ENCODE measurements at places on chromosomes 6 and 20. TPM values are rescaled to one million over a fixed set of nuclear protein-coding genes. Genes with fewer than 3 reads are reported as not detected.
A peak's percentile ranks its signal among the peaks of the same experiment; 100 is the strongest.

The PGBD1 gene
- total RNA-seq, result 3.6 TPM

The MROH8 gene
- total RNA-seq, result 4.5 TPM

The CGAS gene
- total RNA-seq, result 2.5 TPM

The CALHM4 gene
- not detected for total RNA-seq

The OOEP gene
- total RNA-seq, result not detected

The TGM3 gene
- total RNA-seq, result not detected

The GSTA1 gene
- not detected for total RNA-seq

DNA sequence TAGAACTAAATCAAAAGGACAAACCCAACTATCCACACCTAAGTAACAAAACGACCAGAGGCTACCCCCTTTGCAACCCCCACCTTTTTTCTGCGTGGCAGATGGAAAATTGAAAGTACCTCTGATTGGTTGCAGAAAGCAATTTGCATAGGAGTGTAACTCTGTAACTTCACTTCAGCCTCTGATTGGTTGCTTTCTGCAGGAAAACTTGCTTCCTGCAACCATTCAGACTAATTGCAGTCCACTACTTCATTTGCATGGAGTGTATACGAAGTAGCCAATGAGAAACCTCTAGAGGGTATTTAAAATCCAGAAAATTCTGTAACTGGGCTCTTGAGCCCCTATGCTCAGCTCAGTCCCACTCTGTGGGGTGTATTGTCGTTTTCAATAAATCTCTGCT is 129.1 kb upstream of the OLIG3 start:
- no peaks in the 10 kb centered on the region for H3K36me3 ChIP-seq
- no peaks in the 10 kb centered on the region for H3K27me3 ChIP-seq
- no peak for DNase-seq
- H3K27ac ChIP-seq, result no peak overlapping the region
- no peak overlapping the region for H3K4me3 ChIP-seq

DNA sequence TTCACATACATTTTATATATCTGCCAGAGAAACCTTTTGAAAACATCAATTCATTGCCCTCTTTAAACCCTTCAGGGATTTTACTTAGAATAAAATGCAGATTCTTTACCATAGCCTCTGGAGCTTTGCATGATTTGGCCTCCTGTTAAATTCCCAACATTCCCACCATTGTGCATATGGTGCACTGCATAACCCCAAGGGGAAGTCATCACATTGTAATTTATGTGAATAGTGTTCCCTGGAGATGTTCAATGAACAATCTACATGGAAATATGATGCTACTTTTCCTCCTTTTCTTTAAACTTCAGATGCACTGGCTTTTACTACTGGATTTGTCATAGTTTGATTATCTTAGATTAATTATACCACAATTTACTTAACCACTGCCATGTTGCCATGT is 94.7 kb downstream of the PHF3 start:
- no peak for DNase-seq
- no peaks in the 10 kb centered on the region for H3K4me1 ChIP-seq
- no peak overlapping the region for H3K4me3 ChIP-seq
- no peaks in the 10 kb centered on the region for H3K27me3 ChIP-seq

GRCh38 chr20:24834310-24834709 is 114.8 kb upstream of the CST7 start:
- no peak overlapping the region for H3K27ac ChIP-seq
- DNase-seq, result no peak
- H3K27me3 ChIP-seq, result no peaks in the 10 kb centered on the region
- H3K36me3 ChIP-seq, result no peaks in the 10 kb centered on the region
- no peaks in the 10 kb centered on the region for H3K4me1 ChIP-seq

- no peak overlapping the region for H3K27ac ChIP-seq
- no peak for DNase-seq
- H3K36me3 ChIP-seq, result no peaks in the 10 kb centered on the region
- H3K27me3 ChIP-seq, result no peaks in the 10 kb centered on the region
- no peak overlapping the region for H3K4me3 ChIP-seq
Measured at GRCh38 chr6:72946774-72947173, 278.5 kb downstream of the KHDC1L start.

DNA sequence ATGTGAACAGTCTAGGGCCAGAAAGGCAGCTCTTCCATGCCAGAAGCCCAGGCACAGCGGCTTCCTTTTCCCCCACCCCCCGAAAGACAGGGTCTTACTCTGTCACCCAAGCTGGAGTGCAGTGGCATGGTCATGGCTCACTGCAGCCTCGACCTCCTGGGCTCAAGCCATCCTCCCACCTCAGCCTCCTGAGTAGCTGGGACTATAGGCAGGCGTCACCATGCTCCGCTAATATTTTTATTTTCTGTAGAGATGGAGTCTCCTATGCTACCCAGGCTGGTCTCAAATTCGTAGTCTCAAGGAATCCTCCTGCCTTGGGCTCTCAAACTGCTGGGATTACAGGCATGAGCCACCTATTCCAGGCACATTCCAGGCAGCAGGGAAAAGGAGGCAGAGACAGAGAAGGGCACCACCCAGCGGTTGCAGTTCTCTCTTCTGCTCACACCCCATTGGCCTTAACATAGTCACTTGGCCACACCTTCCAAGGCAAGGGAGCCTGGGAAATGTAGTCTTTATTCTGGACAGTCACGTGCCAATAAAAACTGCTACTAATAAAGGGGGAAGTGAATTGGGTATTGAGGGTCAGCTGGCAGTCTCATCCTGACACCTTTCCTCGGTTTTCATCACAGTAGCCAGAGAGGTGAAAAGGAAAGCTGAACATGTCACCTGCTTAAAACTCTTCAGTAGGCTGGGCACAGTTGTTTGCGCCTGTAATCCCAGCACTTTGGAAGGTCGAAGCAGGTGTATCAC is 205.9 kb downstream of the ZMYND8 start:
- no peak overlapping the region for H3K27ac ChIP-seq
- no peaks in the 10 kb centered on the region for H3K27me3 ChIP-seq
- H3K36me3 ChIP-seq, result no peaks in the 10 kb centered on the region
- peak; percentile 70 for DNase-seq

- no peaks in the 10 kb centered on the region for H3K27me3 ChIP-seq
- no peaks in the 10 kb centered on the region for H3K36me3 ChIP-seq
Measured at GRCh38 chr6:3162565-3163247, 5.4 kb upstream of the TUBB2A start.

DNA sequence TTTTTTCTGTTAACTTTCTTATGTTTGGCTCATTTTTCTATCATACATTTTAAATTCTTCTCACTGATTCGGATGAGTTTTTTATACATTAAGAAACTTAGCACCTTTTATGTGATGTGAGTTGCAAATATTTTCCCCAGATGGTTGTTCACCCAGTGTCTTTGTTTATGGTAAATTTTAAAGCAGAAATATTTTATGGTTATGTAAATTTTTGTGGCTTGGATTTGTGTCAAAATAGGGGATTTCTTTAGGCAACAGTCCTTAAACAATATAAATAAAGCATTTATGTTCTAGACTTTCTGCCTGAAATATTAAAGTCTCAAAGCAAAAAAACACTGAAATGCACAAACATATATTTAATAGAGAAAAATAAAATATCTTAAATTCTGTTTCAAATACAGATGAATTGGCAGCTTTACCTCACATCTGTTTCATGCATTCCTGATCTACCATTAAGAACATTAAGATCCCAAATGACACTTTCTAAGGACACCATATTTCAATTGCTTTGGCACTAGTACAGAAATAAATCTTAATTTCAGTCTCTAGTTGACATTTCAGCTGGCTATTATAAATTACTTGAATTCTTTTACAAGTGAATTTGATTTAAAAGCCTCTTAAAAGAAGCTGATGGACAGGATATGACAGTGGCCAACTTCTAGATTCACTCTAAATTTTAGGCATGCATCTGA is 646.6 kb downstream of the HACE1 start:
- DNase-seq, result no peak
- no peaks in the 10 kb centered on the region for H3K4me1 ChIP-seq

GRCh38 chr20:7703996-7704395 is 236.3 kb downstream of the HAO1 start:
- H3K4me1 ChIP-seq, result no peaks in the 10 kb centered on the region
- no peaks in the 10 kb centered on the region for H3K27me3 ChIP-seq
- no peak overlapping the region for H3K4me3 ChIP-seq
- DNase-seq, result no peak
- no peak overlapping the region for H3K27ac ChIP-seq
- H3K36me3 ChIP-seq, result no peaks in the 10 kb centered on the region

- no peaks in the 10 kb centered on the region for H3K36me3 ChIP-seq
- DNase-seq, result peak; percentile 35
- H3K27ac ChIP-seq, result peak overlapping the region; percentile 76
- no peaks in the 10 kb centered on the region for H3K27me3 ChIP-seq
- H3K4me3 ChIP-seq, result no peak overlapping the region
Measured at GRCh38 chr6:139881728-139882211, 507.3 kb upstream of the CITED2 start.

GRCh38 chr6:50795574-50795973 is 23.1 kb upstream of the TFAP2B start:
- H3K27ac ChIP-seq, result no peak overlapping the region
- no peaks in the 10 kb centered on the region for H3K4me1 ChIP-seq
- H3K4me3 ChIP-seq, result no peak overlapping the region
- H3K27me3 ChIP-seq, result no peaks in the 10 kb centered on the region
- H3K36me3 ChIP-seq, result no peaks in the 10 kb centered on the region

- H3K27ac ChIP-seq, result no peak overlapping the region
- no peaks in the 10 kb centered on the region for H3K4me1 ChIP-seq
- no peak overlapping the region for H3K4me3 ChIP-seq
- no peak for DNase-seq
- H3K27me3 ChIP-seq, result no peaks in the 10 kb centered on the region
- no peaks in the 10 kb centered on the region for H3K36me3 ChIP-seq
Measured at GRCh38 chr6:132868057-132868456, 53.7 kb downstream of the RPS12 start.

GRCh38 chr6:6865611-6866010 is 242.2 kb upstream of the RREB1 start:
- no peaks in the 10 kb centered on the region for H3K27me3 ChIP-seq
- no peak overlapping the region for H3K4me3 ChIP-seq
- no peaks in the 10 kb centered on the region for H3K4me1 ChIP-seq
- no peak overlapping the region for H3K27ac ChIP-seq

GRCh38 chr20:37310951-37311350 is 21.5 kb downstream of the MANBAL start:
- H3K27ac ChIP-seq, result no peak overlapping the region
- no peaks in the 10 kb centered on the region for H3K36me3 ChIP-seq
- no peak for DNase-seq
- H3K27me3 ChIP-seq, result no peaks in the 10 kb centered on the region
- peaks cover 44% of the 10 kb centered on the region for H3K4me1 ChIP-seq
- H3K4me3 ChIP-seq, result no peak overlapping the region

GRCh38 chr6:74879976-74880375 is 325.9 kb downstream of the COL12A1 start:
- no peaks in the 10 kb centered on the region for H3K27me3 ChIP-seq
- no peaks in the 10 kb centered on the region for H3K36me3 ChIP-seq
- no peak for DNase-seq
- peaks cover 8% of the 10 kb centered on the region for H3K4me1 ChIP-seq

- H3K36me3 ChIP-seq, result no peaks in the 10 kb centered on the region
- H3K27me3 ChIP-seq, result no peaks in the 10 kb centered on the region
- no peak overlapping the region for H3K4me3 ChIP-seq
- DNase-seq, result no peak
- H3K27ac ChIP-seq, result no peak overlapping the region
- no peaks in the 10 kb centered on the region for H3K4me1 ChIP-seq
Measured at GRCh38 chr6:90110971-90111370, 185.7 kb downstream of the BACH2 start.

- no peaks in the 10 kb centered on the region for H3K4me1 ChIP-seq
- no peak for DNase-seq
- H3K4me3 ChIP-seq, result no peak overlapping the region
Measured at GRCh38 chr6:161658211-161658610, 384.4 kb upstream of the AGPAT4 start.

DNA sequence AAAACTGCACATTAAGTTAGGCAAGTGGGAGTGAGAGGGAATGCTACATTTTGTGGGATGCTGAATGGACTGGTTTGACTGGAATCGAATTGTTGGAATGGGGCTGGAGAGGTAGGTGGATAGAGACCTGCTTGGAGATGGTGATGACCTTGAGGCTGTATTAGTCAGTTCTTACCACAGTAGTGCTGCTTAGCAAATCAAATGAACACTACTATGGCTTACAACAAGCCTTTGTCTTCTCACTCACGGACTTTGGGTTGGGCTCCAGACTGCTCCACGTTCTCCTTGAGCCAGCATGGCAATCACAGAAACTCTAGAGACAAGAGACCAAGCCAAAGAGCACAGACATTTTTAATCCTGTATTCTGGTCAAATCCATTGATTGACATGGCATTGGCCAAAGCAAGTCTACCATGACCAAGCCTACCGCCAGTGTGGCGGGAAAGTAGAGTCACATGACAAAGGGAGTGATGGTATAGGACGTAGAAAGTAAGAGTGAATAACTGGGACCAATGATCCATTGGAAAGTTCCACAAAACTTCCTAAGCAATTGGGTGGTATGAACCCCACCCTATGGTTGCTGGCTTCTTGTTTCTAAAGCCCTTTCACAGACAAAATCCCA is 70.3 kb upstream of the FOXP4 start:
- no peak overlapping the region for H3K4me3 ChIP-seq
- no peaks in the 10 kb centered on the region for H3K27me3 ChIP-seq
- DNase-seq, result no peak
- no peaks in the 10 kb centered on the region for H3K4me1 ChIP-seq

GRCh38 chr6:41228616-41229015 is 467 bp downstream of the TREML4 start:
- no peak for DNase-seq
- no peak overlapping the region for H3K27ac ChIP-seq
- no peaks in the 10 kb centered on the region for H3K4me1 ChIP-seq
- H3K4me3 ChIP-seq, result no peak overlapping the region
- no peaks in the 10 kb centered on the region for H3K27me3 ChIP-seq

DNA sequence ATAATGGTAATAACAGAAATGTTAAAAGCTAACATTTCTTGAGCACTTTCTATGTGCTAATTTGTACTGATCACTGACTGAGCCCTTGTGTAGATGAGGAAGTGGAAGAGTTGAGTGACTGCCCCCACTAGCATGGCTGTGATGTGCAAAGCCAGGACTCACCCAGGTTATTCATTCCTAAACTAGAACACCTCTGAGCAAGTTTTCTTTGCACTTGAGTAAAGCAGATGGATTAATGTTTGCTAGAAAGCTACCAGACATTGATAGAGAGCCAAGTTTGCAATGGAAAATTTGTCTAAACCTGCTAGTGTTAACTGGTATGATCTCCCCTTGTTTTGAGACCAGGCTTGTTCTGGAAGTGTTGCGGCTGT is 467.4 kb upstream of the PLCB4 start:
- no peaks in the 10 kb centered on the region for H3K36me3 ChIP-seq
- no peaks in the 10 kb centered on the region for H3K4me1 ChIP-seq
- DNase-seq, result no peak
- H3K4me3 ChIP-seq, result no peak overlapping the region
- H3K27ac ChIP-seq, result no peak overlapping the region

All from thyroid gland (tissue), 4 donors.